HCT116 (cell line): ENCODE measurements at places on chromosomes 3 and 15.

GRCh38 chr3:26712211-26713026 is 89.8 kb downstream of the LRRC3B start:
- peak; percentile 3 for DNase-seq

- DNase-seq = no peak
These were observed 55.8 kb downstream of the TRPC1 start for GRCh38 chr3:142779591-142779990.

DNA sequence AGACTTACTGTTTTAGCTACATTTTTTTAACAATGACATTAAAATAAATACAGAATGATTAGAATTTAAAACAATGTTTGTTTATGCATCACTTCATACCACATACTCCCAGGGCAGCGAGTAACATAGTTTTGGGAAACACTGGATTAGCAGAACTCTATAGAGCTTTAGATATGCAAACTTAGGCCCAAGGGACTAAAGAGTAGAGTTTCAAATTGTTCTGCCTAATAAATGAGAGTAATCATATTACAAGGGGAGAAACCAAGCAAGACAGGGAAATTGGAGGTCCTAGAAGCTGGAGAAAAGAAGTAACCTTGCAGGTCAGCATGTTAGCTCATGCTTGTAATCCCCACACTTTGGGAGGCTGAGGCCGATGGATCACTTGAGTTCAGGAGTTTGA is 3.6 kb upstream of the DAZL start:
- DNase-seq = no peak

GRCh38 chr3:181418233-181418632 is 293.5 kb upstream of the SOX2 start:
- no peak for DNase-seq

DNA sequence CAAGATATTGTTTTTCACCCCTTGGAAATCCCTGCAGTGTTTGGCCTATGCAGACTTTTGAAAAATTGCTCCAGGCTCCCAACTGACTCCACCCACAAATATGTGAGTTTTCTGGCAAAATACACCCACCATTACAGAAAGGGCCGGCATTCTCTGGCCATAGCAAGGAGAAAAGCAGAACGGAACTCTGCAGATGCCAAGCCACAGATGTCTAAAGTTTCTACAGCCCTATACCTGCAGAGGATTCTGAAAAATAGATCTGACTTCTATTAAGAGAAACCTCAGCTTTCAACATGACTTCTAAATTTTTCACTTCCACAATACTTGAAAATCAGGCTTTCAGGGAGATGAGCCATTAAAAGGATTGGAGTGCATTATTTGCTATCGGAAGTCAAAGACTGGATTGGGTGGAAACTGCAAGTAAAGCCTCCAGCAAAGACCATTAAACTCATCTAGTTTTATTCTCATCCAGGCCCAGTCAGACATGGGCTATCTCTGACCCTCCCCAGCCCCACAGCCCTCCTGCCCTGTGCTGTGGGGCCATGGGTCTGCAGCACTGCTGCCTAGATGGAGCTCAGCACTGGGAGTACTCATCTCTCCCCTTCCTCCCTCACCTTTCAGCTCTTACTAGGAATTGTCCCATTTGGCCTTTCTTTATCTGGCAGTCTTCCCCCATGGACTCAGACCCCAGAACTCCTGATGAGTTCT is 243.1 kb upstream of the GOLGA6L4 start:
- DNase-seq = no peak

GRCh38 chr3:23404246-23404645 is 201.1 kb downstream of the UBE2E2 start:
- no peak for DNase-seq

- no peak for DNase-seq
These were observed 94.3 kb downstream of the AQP9 start for GRCh38 chr15:58232281-58233065.

DNA sequence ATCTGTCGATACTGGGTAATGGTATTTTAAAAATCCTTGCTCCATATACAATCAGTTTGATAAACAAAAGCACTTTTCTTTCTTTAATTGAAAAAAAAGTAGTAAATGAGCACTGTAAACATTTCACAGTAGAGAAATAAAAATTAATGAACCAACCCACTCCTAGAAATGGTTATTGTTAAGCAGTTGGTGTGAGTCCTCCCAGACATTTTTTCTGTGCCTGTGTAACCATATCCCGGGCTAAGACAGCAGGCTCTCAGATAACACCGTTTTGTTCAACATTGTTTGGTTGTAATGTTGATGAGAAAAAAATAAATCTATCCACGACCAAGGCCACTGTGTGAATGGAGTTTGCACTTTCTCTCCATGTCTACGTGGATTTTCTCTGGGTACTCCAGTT is 42.6 kb downstream of the PXK start:
- DNase-seq = no peak

DNA sequence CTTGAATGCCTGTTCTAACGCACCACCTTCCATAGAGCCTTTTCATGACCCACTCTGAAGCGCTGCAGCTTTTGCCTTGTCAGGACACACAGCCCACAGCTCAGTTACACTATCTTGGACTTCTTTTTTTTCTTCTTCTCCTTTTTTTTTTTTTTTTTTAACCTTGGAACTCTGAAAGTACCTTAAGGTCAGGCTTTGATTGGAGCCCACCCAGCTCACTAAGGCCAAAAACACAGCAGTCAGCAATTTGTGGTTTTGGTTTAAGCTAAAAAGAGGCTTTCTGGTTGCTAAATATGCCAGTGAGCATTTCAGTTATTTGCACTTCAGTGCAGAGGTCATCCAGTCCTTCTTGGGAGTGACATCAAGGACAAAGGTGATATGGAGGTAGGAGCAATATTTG is 1.7 kb downstream of the SLC25A20 start:
- DNase-seq = no peak

DNA sequence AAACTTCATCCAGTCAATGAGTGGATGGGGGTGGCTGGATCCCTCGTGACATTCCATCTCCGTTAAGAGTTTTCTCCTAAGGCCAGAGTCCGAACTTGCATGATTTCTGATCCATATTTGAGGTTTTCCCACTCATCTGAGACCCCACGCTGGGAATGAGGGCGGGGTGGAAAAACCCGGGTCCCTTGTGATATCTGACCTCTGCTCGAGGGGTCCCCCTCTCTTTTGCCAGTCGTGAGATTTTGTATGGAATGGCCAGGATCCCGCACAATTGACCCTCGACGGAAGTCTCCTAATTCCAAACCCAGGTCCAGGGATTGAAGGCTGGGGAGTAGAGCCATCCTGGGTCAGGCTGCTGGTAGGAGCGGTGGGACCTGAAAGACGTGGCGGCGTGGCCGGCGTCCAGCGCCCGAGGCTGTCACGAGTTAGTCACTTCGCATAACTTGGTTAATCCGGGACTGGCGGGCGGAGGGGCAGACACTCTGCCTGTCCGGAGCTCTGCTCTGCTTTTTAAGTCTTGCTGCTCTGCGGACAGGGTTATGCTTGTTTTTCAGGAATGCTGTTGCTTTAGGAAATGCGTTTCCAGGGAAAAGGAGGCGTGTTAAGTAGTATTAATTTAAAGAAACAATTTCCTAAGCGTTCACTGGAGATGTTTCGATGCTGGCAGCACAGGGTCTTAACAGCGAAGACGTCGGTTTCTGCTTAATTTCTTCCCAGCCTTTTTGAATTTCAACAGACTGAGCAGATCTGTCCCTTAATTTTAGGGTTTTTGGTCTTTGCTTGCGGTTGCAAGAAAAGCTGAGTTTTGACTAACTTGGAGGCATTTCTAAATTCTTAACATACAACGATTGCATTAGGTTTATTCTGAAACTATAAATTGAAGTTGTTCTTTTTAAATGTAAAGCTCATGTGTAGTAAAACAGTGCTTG is 69.7 kb upstream of the LRRFIP2 start:
- peak; percentile 44 for DNase-seq

GRCh38 chr15:47959617-47960413 is 161.0 kb upstream of the SLC24A5 start:
- no peak for DNase-seq

DNA sequence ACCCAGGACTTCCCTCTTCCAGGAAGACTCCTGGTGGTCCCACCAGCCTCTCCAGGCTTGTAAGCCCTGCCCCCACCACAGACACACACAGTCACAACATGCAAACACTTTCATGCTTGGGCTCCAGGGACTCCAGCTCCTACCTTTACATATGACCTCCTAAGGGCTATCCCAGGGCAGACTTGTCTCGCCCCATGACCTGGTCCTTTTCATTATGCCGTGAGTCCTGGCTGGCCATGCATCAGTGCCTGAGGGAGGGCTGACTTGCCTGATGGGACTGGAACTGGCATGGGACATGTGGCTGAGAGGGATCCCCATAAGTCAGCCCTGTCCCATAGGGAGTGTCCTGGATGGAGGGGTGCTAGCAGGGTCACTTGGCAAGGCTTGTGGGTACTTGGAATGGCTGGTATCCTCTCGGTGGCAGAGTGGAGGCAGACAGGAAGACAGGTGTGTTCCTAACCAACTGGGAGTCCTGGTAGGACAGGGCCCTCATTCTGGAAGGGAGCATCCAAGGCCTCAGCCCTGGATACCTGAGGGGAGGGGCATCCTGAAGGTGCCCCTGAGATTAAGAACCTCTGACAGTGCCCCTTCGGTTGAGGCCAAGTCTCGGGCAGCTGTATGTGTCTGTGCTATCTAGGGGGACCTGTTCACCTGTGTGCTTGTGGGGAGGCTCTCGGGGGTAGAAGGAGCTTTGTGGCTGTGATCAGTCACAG is 540 bp upstream of the HHATL start:
- no peak for DNase-seq

DNA sequence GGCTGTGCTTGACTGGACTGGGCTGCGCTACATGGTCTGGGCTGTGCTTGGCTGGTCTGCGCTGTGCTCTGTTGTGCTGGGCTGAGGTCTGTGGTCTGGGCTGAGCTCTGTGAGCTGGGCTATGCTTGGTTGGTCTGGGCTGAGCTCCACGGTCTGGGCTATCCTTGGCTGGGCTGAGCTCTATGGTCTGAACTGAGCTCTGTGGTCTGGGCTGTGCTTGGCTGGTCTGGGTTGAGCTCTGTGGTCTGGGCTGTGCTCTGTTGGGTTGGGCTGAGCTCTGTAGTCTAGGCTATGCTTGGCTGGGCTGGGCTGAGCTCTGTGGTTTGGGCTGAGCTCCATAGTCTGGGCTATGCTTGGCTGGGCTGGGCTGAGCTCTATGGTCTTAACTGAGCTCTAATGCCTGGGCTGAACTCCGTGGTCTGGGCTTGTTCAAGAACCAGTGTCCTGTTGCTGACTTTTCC is 92.0 kb downstream of the PLXNA1 start:
- DNase-seq = no peak

DNA sequence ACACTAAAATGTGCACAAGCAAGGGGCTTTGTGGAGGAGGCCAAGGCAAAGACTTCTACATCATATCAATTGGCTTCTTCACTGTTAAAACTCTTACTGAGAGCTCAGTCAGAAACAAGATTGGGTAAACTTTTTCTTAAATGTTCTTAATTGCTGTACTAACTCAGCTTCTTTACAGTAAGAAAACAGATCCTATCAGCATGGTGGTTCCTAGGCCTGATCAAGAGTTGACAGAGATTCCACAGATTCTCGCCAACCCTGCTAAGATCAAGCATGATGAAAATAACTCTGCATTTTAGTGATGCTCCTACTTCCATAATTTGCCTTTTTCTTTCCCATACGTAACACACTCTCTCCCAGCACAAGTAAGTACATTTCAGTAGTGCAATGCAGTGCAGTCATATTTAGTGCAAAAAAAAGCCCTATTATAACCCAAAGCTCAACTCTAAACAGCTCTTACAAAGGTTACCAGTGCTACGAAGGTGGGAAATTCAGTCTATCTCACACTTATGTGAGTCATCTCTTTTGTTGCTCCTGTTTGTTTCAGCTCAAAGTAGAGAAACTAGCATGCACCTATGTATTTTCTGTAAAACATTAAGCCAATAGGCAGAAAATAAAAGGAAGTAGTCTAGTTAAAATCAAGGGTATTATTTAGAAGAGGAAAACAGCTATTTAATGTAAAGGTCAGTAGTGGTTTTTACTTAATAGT is 29.9 kb downstream of the TIGIT start:
- DNase-seq = no peak

- no peak for DNase-seq
These were observed 592.8 kb downstream of the FOXP1 start for GRCh38 chr3:70990723-70991122.

- DNase-seq = no peak
These were observed 31.3 kb upstream of the BCL2L10 start for GRCh38 chr15:52143873-52144272.

- DNase-seq = no peak
These were observed 337.6 kb downstream of the THSD4 start for GRCh38 chr15:71452893-71453292.

- no peak for DNase-seq
These were observed 47.1 kb downstream of the DAPK2 start for GRCh38 chr15:63999177-63999576.

- no peak for DNase-seq
These were observed 5.4 kb downstream of the NKIRAS1 start for GRCh38 chr3:23911397-23911796.

DNA sequence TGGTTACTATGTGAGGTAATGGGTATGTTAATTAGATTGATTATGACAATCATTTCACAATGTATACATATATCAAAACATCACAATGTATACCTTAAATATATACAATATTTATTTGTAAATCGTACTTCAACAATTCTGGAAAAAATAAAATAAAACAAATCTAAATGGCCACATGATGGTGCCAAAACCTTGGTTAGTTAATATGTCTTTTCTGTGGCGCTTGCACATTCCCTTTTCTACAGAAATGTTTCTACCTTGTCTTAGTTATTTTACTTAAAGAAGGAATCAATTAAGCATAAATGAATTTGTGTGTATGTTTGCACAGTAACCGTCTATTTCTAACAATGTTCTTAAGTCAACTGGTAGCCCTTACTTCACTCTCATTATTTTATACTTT is 53.4 kb downstream of the OXSM start:
- no peak for DNase-seq

GRCh38 chr3:68866157-68866556 is 66.2 kb downstream of the TAFA4 start:
- no peak for DNase-seq

DNA sequence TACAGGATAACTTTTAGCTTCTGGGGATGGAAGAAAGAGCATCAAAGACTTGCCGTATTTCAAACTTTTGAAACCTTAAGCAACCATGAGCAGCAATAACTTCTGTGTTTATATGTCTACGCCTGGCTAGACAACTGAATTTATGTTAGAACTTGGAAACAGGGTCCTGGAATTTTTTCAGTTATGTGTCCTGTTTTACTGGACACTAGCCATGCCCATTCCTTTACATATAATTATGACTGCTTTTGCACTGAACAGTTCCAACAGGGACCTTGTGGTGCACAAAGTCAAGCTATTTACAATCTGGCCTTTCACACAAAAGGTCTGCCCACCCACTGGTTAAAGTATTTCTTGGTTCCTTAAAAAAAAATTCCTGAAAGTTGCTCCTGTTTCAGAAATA is 37.1 kb downstream of the TJP1 start:
- DNase-seq = no peak

DNA sequence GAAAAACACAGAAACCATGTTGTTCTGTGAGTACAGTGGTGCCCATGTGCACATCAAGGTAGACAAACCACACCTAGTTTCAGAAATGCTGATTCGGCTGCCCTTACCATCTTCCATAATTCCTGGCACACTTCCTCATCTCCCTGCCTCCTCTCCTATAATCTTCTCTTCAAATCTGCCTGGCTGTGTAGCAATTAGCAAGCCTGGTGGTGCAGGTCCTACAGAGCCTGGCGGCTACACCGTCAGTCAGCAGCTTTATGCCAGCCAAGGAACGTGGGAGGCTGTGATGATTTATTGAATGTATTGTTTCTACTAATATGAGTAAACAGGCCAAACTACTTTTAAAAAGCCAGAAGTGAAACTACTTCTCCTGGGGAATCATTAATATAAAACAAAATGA is 106.8 kb downstream of the SEMA6D start:
- DNase-seq = no peak

- no peak for DNase-seq
These were observed 23.6 kb upstream of the CADPS start for GRCh38 chr3:62898530-62899496.

GRCh38 chr3:78112291-78113010 is 1072.6 kb downstream of the ROBO2 start:
- DNase-seq = no peak
